ENCODE measurements at places on chromosomes 7 and 10.

DNA sequence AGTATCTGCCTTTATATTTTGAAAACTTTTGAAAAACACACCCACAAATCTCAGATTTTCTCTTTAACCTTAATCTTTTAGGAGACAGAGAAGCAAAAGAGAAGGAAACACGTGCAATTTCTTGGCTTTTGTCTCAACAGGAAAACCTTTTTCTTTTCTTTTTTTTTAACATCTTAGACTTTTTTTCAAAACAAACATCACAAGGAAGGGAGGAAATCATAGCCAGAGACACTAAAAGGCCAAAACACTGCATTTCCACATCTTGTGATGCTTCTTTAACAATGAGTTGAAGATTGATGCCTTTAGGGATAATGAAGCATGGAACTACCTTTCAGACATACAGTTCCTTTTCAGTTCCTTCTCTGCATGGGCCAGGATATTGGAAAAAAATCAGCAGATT is 136.6 kb upstream of the NRBF2 start:
- DNase-seq: no peak

DNA sequence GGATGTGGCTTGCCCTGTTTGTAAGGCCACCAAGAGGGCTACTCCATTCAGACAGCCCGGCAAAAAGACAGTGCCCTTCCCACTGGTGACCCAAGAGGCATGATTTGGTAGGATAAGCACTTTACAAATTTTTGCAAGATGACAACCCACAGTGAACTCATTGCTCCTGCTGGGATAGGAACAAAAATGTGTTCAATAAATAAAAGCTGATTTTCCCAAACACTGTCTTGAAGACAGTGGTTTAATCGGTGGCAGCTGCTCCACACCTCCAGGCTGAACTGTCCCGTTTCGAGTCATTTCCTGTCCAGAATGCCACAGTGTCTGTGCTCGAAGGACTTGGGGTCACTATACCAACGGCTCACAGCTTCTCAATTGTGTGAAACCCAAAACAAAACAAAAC is 45.1 kb upstream of the NPTX2 start:
- no peak for DNase-seq

GRCh38 chr7:2802504-2803341 is 41.4 kb downstream of the GNA12 start:
- DNase-seq: no peak

GRCh38 chr7:30285536-30286284 is 1.3 kb downstream of the ZNRF2 start:
- peak; percentile 79 for DNase-seq

DNA sequence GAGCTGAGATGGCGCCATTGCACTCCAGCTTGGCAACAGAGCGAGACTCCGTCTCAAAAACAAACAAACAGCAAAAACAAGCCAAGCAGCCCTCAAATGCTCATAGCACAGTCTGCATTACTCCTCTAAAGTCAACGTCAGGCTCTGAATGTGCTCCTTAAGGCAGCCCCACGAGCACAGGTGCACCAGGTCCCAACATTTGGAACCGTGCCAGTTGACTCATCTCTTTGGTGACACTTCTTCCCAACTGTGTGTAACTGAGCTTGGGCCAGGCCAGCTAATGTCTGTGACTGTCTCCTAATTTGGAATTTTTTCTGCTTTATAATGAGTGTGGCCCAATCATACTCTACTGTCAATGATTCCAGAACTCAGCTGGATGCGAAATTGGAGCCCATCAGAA is 66.3 kb upstream of the EFCAB10 start:
- DNase-seq: no peak

DNA sequence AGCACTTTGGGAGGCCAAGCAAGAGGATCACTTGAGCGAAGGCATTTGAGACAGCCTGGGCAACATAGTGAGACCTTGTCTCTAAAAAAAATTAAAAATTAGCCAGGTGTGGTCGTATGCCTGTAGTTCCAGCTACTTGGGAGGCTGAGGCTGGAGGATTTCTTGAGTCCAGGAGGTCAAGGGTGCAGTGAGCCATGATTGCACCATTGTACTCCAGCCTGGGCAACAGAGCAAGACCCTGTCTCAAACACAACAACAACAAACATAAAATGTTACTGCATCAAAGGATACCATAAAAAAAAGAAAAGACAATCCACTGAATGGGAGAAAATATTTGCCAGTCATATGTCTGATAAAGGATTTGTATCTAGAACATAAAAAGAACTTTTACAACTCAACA is 60.5 kb downstream of the TACR2 start:
- DNase-seq: no peak

DNA sequence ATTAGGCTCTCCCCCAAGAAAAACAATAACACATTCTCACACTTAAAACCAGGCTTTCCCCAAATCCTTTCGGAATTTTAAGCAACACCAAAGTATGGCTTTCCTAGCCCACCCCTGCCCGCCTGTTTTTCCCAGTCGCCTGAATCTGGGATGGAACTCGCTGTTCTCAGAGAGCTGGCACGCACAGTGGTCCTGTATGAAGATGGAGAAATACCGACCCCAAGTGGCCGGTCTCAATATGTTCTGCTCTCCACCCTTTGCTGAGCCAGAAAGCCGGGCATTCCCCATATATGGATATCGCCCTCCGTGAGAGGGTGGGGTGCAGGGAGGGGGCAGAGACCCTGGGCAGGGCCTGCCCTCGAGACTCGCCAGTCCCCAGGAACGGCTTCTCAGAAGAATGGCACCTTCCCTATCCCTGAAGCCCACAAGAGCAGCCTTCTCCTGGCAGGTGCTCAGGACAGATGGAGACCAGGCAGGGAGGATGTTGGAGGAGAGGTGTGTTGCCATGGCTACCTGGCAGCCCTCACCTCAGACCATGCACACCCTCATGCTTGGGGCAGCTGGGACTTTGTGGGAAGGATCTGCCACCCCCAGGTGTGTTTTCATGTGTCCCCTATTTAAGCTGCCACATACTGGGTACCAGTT is 3.4 kb downstream of the TACR2 start:
- DNase-seq: peak; percentile 41

- DNase-seq: no peak
These were observed at the start of gene PON3 for GRCh38 chr7:95396136-95397032. Gene PON3 (minus strand): TSS chr7:95396375. CDS start chr7:95396350, 25 bp downstream.

GRCh38 chr10:104277785-104278184 is 8.8 kb downstream of the GSTO2 start:
- no peak for DNase-seq

DNA sequence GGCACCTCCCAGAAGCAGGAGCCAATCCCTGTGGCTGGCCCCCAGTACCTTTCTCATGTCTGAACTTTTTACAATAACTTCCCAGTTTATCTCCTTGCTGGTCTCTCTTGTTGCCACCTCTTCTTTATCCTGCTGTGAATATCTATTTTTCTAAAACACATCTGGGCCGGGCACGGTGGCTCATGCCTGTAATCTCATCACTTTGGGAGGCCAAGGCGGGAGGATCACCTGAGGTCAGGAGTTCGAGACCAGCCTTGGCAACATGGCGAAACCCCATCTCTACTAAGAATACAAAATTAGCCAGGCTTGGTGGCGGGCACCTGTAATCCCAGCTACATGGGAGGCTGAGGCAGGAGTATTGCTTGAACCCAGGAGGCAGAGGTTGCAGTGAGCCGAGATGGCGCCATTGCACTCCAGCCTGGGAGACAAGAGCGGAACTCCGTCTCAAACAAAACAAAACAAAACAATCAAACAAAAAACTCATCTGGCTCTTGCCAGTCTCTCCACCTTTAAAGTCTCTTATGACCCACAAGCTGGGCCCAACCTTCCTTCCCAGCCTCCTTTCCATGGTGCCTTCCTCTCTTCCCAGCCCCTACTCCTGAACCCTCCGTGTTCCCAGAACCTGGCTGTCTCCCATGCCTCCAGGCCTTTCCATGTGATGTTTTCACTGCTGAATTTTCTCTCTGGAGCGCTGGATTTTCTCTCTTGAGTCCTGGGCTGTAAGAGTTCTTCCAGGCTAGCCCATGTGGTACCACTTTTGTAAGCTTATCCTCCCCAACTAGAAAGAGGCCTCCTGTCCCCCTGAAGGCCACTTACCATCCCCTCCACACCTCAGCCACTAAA is 51.3 kb downstream of the HIP1 start:
- DNase-seq: no peak

DNA sequence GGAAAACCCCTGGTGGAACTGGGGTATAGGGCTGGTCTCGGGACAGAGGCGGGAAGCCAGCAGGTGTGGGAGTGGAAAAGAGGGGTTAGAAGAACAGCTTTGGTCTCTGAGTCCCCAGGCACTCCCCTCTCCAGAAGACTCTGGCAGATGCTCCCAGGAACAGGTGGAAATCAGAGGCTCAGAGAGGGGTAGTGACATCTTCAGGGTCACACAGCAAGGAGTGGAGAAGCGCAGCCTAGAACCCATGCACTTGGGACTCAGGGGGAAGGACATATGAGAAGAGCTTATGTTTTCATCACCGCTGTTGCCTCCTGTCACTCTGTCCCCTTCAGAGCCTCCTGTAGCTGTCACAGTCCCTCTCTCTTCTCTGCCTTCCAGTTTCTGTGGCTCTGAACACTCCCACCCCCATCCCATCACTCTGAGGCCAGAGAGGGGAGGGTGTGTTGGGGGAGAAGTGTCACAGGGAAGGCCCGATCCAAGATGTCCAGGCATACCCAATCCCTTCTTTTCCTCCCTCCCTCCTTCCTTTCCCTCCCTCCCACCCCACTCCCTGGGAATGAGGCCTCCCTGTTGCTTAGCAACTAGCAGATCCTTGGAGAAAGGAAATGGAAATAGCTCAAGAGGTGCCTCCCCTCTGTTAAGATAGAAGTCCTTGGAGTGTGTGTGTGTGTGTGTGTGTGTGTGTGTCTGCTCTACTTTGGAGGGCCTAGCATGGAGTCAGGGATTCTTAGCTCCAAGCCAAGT is 32.0 kb downstream of the SRRM3 start:
- DNase-seq: no peak

GRCh38 chr7:69457595-69458504 is 140.4 kb upstream of the AUTS2 start:
- DNase-seq: no peak

DNA sequence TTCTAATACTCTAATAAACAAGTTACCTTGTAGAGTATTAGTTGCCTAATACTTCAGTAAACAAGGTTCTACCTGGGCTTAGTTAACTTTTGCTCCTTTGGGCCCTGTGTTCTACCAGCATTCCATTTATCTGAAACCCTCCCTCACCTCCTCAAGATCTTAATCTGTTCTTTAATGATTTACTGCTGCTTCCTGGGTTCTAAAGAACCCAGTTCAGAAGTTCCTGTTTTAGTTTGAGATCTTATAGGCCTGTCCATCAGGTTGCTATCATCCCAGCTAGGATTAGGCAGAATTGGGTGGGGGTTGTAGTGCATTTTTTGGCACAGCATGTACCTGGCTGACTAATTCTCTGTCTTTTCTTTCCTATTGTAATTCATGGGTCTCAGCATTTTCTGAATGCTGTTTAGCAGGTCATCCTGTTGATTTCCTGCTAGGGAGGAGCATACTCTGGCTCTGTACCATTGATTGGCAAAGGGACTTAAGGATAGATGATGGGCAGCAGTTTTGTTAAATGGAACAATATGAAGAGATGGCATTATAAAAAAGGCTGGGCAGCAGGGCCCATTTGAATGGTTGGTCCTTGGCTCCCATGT is 53.7 kb upstream of the TMEM248 start:
- DNase-seq: no peak

DNA sequence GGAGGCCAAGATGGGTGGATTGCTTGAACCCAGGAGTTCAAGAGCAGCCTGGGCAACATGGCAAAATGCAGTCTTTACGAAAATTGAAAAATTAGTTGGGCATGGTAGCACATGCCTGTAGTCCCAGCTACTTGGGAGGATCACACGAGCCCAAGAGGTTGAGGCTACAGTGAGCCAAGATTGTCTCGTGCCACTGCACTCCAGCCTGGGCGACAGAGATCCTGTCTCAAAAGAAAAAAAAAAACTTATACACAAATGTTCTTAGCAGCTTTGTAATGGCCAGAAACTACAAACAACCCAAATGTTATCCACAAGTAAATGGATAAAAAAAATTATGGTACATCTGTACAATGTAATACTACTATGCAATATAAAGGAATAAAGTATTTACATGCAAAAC is 12.6 kb downstream of the NT5C2 start:
- no peak for DNase-seq

GRCh38 chr7:1242256-1242605 is 9.6 kb downstream of the UNCX start:
- no peak for DNase-seq

- peak; percentile 51 for DNase-seq
These were observed 145.3 kb upstream of the PRSS1 start for GRCh38 chr7:142603870-142604448.

DNA sequence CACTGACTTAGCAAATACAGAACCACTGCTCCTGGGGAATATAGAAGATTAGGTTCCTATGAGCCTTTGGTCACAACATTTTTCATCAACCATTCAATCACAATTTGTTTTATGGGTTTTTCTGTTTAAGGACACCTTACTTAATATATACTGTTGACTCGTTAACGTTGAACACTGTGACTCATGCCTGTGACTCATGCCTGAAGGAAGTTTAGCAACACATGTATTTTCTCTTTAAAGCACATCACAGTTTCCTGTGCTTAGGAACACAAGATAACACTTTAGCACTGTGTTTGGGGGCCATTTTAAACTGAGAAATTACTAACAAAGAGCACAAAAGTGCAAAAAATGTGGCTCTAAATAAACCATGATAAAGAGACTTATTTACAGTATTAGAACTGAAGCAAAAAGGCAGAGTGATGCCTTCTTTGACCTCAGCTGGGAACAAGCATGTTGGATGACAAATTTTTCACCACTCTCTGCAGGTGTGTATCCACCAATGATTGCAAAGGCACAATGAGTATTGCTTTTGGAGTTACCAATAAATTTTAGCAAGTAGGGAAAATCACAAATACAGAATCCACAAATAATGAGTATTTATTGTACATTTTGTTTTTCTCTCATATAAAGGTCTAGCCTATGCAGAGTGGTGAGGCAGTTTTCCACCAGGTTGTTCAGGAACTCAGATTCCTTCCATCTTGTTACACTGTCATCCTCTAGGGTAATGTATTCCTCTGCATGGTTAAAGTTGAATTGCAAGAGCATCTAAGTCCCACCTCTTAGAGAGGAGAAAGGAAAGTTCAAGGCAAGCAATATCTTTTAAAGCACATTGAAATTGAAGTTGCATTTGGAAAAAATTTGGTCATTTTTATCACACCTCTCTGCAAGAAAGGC is 7.3 kb downstream of the FGFBP3 start:
- DNase-seq: peak; percentile 61

DNA sequence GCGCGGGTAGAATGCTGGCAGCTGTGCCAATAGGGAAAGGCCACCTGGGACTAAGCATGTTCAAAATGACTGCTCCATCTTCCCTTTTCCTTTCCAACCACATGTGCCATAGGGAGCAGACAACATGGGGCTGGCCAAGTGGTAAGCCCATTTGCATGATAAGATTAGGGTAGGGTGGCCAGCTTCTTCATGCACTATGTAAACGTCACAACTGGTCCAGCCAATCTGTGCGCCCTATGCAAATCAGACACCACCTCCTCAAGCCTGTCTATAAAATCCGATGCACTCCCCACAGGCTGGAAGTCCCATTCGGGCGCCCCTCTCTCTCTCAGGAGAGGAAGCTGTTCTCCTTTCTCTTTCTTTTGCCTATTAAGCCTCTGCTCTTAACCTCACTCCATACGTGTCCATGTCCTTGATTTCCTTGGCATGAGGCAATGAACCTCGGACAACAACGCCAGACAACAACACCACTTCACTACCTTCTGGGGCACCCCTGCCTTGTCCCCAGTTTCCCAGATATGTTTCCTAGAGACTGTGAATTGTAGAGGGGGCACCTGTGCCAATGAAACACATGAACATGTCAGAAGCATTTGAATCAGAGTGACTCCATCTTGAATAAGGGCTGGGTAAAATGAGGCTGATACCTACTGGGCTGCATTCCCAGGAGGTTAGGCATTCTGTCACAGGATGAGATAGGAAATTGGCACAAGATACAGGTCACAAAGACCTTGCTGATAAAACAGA is 19.1 kb upstream of the EXOC6 start:
- DNase-seq: no peak

Data from activated CD4-positive, alpha-beta memory T cell treated with anti-CD3 and anti-CD28 coated beads, Interleukin-2, amount 10 ng/mL, durations not matched to agents 7 days and 5 days (primary cell).